A549 (cell line): ENCODE measurements at places on chromosomes 3 and 15.
A peak's percentile ranks its signal among the peaks of the same experiment; 100 is the strongest.

- no peak for DNase-seq
These were observed 560.8 kb downstream of the FOXP1 start for GRCh38 chr3:71022551-71023335.

DNA sequence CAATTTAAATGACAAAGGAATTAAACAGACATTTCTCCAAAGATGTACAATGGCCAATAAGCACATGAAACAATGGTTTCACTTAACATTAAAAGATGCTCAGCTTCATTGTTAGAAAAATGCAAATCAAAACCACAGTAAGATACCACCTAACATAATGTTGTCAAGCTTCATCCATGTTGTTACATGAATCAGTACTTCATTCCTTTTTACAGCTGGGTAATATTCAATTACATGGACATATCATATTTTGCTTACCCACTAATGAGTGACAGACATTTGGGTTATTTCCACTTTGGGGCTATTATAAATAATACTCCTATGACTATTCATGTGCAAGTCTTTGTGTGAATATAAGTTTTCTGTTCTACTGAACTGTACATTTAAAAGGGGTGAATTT, 7.8 kb downstream of the SLC41A3 start:
- DNase-seq: no peak

- DNase-seq: peak; percentile 85
These were observed 125.6 kb downstream of the ETFA start for GRCh38 chr15:76185716-76186115.

GRCh38 chr3:135059580-135059979, 264.5 kb downstream of the EPHB1 start:
- DNase-seq: no peak

GRCh38 chr15:37125143-37125542, 24.8 kb upstream of the MEIS2 start:
- no peak for DNase-seq

DNA sequence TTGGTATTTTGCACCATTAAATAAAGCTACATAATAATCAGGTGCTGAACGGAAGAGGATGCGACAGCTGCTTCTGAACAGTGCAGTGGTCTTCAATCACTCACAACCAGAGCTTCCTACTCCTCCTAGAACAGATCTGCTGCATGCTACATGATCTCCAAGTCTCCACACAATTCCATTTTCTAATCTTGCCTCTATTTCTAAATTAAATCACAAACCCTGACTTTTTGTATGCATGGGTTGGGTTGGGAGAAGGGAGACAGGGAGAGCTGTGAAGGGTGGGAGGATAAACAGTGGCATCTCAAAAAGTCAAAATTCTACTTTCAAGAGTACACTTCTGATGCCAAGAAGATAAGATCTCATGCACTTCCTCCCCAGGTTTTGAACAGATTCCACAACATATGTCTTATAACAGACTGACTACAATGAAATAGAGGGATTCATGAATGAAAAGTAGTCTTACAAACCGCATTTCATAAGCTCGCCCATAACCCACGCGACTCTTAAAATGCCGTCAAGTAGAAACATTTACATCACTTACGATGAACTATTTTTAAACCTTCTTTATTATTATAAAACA, 57.2 kb downstream of the CHSY1 start:
- DNase-seq: no peak

DNA sequence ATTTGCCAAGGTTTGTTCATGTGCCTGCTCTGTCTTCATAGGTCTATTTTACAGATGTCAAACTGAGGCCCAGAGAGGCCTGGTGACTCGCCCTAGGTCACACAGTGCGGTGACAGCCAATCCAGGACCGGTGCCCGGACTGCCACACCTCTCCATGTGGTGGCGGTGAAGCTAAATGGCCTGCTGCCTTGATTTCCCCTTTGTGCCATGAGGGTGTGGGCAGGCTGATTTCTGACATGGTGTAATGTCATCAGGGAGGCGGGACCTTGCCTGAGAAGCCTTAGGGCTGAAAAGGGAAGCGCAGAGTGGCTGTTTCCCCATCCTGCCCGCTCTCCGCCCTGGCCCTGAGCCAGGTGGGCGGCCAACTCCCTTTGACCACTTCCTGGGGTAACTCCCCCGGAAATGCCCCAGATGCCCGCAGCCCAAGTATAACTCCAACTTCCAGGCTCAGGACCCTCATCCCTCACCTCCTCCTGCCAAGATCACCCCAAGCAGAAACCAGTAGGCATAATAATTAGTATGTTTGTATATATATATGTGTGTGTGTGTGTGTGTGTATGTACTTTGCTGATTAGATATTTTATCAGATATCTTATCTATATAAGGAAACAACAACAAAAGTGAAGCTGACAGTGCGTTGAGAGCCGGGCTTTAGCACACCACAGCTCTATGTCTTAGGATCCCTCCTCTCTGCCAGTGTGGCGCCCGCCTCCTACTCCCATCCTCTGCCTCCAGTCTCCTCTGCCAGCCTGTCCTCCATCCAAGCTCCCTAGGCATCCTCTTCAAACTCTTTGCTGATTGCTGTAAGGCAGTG, 63.9 kb downstream of the IQSEC1 start:
- no peak for DNase-seq
